ENCODE measurements at places on chromosomes 13 and 19. TPM values are rescaled to one million over a fixed set of nuclear protein-coding genes. Genes with fewer than 3 reads are reported as not detected.

GRCh38 chr19:48703316-48703715, 7.5 kb downstream of the FUT2 start:
- H3K27ac ChIP-seq: no peak overlapping the region
- H3K4me3 ChIP-seq: no peak overlapping the region
- H3K27me3 ChIP-seq: no peaks in the 10 kb centered on the region
- H3K4me1 ChIP-seq: no peaks in the 10 kb centered on the region
- peaks cover 3% of the 10 kb centered on the region for H3K36me3 ChIP-seq
- no peak for DNase-seq

GRCh38 chr19:2434721-2435265, 7.4 kb upstream of the TIMM13 start:
- H3K4me3 ChIP-seq: no peak overlapping the region
- H3K36me3 ChIP-seq: peaks cover 42% of the 10 kb centered on the region
- H3K27ac ChIP-seq: no peak overlapping the region

DNA sequence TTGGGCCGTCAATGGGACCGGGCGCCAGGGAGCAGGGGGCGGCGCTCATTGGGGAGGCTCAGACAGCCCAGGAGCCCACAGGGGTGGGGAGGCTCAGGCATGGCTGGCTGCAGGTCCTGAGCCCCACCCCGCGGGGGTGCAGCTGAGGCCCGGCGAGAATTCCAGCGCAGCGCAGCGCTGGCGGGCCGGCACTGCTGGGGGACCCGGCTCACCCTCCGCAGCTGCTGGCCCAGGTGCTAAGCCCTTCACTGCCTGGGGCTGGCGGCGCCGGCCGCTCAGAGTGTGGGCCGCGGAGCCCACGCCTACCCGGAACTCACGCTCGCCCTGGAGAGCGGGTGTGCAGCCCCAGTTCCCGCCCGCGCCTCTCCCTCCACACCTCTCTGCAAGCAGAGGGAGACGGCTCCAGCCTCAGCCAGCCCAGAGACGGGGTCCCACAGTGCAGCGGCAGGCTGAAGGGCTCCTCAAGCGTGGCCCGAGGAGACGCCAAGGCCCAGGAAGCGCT, 1227.4 kb downstream of the PCDH17 start:
- DNase-seq: no peak
- H3K27ac ChIP-seq: no peak overlapping the region
- no peak overlapping the region for H3K4me3 ChIP-seq
- H3K36me3 ChIP-seq: no peaks in the 10 kb centered on the region

- H3K27ac ChIP-seq: peak overlapping the region; percentile 93
- peak overlapping the region; percentile 92 for H3K4me3 ChIP-seq
- DNase-seq: peak; percentile 55
- H3K27me3 ChIP-seq: no peaks in the 10 kb centered on the region
- peaks cover 8% of the 10 kb centered on the region for H3K36me3 ChIP-seq
These were observed 43.2 kb downstream of the ZNF571 start for GRCh38 chr19:37551129-37551993.

DNA sequence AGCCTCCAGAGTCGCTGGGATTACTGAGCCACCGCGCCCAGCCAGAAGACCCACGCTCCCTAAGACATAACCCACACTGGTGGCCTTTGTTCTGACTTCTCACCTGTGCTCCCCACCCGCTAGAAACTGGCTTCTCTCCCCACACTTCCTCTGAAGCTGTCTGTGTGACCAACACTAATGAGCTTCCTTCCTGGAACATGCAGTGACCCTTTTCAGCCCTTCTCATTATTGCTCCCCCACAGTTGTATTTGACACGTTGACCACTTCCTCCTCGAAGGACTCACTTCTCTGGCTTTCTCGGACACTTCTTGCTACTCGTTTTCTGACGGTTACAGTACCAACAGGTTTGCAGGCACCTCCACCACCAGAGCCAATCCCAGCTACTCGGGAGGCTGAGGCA, 10.9 kb downstream of the NCR1 start:
- H3K36me3 ChIP-seq: no peaks in the 10 kb centered on the region
- H3K4me1 ChIP-seq: peaks cover 3% of the 10 kb centered on the region
- no peak for DNase-seq
- no peaks in the 10 kb centered on the region for H3K27me3 ChIP-seq
- no peak overlapping the region for H3K4me3 ChIP-seq
- no peak overlapping the region for H3K27ac ChIP-seq

GRCh38 chr13:90654970-90655369, 692.5 kb upstream of the MIR17HG start:
- no peaks in the 10 kb centered on the region for H3K4me1 ChIP-seq
- H3K27ac ChIP-seq: no peak overlapping the region
- H3K4me3 ChIP-seq: no peak overlapping the region
- no peaks in the 10 kb centered on the region for H3K36me3 ChIP-seq
- no peak for DNase-seq

The NALCN gene
- not detected for total RNA-seq

The GPR12 gene
- not detected for total RNA-seq

The ZNF101 gene
- 32.1 TPM for total RNA-seq

All from activated T-helper 2 cell treated with anti-CD3 and anti-CD28 coated beads, Interferon-gamma antibody, Interleukin-2, Interleukin-4, amounts not matched to agents 10 μg/mL and 5 μg/mL and 100 μg/mL, durations not matched to agents 14 hours and 24 hours and 36 hours (primary cell).